ENCODE measurements at places on chromosomes 12 and 14.

DNA sequence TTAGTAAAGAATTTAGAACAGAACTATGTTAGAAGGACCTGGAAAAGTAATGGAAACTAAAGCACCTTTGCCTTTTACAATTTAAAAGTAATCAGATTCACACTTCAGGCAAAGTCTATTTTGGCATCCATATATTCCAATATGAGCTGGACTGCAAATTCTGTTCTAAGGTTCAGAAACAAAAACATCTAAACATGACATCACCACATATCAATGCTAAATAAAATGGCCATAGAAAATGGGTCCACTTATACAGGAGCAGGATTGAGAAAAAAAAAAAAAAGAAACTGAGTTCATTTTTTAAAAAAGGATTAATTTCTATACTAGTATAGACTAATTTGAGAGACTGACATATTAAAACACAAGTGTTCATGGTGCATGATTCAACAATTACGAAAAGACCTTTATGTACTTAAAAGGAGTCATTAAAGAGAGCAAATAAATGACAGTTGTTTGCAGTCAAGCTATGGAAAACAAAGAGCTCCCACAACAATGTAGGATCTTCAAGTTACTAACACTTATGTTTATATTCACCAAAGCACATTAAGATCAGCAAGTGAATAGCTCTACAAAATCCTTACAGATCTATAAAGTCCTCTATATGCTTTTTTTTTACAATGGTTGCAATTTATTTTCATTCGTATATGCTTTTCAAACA lies 45.7 kb downstream of the DICER1 start:
- no peak for DNase-seq

DNA sequence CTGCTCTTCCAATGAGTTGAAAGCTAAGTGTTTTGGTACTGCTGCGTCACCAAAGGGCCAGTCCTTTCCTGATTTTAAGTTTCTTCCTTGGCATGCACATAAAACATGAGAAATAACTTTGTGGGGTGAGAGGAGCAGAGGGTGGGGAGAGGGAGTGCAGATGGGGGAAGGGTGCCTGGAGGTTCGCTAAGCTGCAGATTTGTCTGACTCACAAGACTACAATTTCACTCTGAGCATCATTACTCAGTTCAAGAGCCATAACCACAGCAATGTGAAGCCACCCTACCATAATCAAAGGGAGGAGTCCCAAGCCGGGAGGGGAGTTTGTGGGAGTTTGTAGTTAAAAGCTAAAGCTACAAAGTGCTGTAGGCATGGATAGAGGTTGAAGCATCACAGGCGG lies 136.1 kb downstream of the ANO2 start:
- no peak for DNase-seq

GRCh38 chr14:50910495-50911420 lies 33.5 kb downstream of the PYGL start:
- no peak for DNase-seq

DNA sequence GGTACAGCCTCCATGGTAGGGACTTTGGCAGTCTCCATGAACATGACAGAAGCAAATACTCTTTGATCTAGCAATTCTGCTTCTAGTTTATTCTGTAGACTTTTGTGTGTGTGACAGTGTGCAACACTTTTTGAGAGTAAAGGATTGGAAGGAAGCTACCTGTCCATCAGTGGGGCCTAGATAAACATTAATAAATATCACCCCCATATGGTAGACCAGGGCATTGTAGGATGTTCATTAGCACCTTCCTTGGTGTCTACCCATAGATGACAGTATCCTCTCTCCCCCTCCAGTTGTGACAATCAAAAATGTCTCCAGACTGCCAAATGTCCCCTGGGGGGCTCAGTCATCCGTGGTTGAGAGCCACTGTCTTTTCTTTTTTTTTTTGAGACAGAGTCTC lies 10.8 kb downstream of the SNRNP35 start:
- DNase-seq: no peak

DNA sequence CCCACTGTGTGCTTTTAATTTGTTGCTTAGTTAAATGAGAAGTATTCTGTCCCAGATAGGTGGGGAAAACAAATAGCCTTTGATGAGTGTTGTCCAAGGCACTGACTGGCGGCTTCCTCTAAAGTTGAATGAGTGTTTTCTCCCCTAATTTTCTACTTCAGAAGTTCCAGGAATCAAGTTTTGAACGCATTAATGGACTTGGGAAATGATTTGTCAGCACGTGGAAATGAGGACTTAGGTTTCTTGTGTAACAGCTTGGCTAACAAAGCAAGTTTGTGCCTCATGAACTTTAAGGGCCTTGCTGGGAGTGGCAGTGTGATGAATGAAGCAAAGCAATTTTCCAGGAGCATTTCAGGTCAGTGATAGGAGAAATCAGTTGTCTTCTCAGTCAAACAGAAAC lies 56.9 kb downstream of the LIN52 start:
- no peak for DNase-seq

DNA sequence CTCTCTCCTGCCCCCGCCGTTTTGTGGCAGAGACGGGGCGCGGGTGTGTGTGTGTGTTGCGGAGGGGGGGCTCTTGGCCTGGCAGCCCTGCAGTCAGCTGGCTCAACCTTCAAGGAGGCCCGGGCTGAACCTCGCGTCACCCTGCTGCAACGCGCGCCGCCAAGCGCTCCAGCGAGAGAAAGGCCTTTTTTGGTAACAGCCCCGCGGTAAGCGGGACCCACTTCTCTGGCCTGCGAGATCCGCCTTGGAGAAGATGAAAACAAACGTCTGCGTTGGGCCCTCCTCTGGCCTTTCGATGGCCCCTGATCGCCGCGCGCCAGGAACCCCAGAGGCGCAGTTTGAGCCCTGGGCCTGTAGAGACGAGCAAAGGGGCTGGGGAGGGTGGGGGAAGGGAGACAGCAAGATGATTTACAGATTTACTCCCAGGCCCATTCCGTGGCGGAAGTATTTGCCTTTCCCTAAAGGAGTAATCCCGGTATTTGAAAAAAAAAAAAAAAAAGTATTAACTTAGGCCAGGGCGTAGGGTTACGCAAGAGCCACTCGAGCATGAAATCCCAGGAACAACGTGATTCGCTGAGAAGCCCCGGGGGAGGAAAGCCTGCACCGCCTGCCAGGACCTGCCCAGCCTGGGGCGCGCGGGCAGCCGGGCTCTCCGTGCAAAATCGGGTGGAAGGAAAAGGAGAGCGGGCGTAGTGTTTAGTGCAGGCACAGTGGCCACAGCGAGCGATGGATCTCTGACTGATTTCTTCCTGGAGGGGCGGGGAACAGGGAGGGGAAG lies 4.5 kb upstream of the IRF2BPL start:
- peak; percentile 60 for DNase-seq

GRCh38 chr12:51183816-51184215 lies 10.9 kb upstream of the TFCP2 start:
- no peak for DNase-seq

- no peak for DNase-seq
Measured at GRCh38 chr14:88195676-88196075, 127.4 kb downstream of the KCNK10 start.

- DNase-seq: no peak
Measured at GRCh38 chr14:103739466-103739792, 23.8 kb downstream of the ZFYVE21 start.

DNA sequence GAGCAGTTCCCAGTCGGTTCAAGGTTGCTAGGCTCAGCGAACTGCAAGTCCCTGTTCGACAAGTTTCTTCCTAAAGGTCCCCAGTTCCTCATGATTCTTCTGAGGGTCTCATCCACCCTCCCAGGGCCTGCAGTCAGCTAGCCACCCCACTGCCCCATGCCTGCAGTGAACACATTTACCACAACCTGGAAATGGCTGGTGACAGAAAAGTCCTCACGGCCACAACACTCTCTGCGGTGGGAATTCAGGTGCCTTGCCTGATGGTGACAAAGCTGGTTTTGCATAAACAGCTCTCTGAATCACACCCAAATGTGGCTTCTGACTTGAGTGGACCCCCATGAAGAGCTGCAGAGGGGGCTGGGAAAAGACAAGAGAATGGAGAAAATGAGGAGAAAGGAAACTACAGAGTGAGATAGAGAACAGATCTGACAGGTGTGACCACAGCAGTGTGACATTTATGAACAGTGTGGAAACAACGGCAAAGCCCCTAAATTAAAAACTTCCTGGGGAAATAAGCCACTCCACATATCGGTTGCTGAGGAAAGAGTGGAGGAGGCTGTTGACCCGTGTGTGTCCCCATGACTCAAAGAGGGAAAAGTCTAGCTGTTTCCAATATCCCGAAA lies 1.3 kb upstream of the CD27 start:
- no peak for DNase-seq

DNA sequence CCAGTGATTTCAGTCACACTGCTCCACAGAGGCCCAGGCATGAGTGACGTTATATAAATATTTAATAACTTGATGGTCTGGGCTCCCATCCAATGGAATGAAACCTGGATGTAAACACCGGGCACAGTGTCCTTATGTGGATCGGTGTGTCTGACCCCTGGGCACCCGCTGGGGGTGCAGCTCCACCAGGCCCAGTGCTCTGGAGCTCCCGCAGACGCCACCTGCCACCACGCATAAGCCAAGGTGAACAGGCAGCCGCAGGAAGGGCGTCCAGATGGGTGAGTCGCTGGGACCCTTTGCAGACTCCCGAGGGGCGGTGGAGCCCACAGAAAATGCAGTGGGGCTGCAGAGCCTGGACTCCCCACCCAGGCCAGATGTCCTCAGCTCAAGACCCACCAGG lies 121.6 kb downstream of the SCARB1 start:
- no peak for DNase-seq

DNA sequence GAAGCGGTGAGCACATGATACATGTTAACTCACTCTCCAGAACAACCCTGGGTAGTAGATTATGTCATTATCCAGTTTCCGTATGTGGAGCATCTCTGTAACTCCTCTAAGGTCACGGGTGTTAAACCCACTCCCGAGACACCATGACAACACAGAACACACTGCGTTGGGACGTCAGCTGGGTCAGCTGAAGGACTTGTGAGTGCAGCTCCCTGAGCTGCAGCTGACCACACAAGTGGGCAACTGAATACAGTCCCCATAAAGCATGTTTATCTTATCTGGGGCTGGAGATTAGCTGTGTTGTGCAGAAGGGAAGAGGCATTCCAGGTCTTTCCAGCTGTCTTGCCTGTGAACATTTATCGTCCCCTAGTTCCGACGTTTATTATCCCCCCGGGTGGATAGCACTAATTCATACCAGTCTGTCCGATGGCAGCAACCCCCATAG lies 211.5 kb downstream of the CHST11 start:
- DNase-seq: no peak

- peak; percentile 65 for DNase-seq
Measured at GRCh38 chr14:91286530-91286937, 42.0 kb upstream of the GPR68 start.

DNA sequence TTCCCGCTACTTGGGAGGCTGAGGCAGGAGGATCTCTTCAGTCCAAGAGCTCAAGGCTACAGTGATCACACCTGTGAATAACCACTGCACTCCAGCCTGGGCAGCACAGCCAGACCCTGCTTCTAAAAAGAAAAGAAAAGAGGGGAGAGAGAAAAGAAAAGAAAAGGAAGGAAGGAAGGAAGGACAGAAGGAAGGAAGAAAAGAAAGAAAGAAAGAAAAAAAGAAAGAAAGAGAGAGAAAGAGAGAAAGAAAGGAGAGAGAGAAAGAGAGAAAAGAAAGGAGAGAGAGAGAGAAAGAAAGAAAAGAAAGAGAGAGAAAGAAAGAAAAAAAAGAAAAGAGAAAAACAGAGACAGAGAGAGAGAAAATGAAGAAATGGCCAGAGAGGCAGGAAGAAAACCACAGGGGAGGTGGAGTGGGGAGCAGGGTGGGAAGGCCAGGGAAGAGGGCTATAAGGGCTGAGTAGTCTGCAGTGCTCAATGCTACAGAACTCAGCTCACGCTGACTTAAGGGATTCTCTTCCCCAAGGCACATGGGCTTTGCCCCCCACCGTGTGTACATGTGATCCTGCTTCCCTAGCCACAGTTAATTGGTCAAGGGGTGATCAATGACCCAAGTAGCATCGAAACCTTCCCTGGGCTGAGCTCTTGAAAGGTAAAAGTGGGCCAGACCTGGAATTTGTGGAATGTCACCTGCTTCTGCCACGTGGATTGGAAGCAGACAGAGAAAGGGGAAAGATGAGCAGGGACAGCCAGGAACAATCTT lies 90.4 kb upstream of the TMCC3 start:
- DNase-seq: no peak

DNA sequence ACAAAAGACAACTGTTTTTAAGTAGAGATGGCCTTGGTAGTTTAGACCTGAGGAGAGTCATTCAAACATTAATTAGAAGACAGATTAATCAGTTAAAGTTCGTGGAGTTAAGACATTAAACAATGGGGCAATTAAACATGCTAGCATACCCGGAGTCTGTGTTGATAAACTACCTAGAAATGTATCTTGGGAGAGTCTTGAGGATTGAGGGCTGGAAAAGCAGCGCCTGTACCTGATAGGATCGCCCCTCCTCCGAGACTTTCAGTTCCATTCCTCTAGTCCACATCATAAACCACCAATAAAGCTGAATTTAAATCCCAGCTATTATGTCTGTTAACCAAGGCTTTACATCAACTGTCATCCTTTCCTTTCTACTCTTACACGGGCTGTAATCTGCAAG lies 1.0 kb upstream of the KRAS start:
- DNase-seq: no peak

- no peak for DNase-seq
Measured at GRCh38 chr14:102046337-102047278, 40.2 kb downstream of the HSP90AA1 start.

DNA sequence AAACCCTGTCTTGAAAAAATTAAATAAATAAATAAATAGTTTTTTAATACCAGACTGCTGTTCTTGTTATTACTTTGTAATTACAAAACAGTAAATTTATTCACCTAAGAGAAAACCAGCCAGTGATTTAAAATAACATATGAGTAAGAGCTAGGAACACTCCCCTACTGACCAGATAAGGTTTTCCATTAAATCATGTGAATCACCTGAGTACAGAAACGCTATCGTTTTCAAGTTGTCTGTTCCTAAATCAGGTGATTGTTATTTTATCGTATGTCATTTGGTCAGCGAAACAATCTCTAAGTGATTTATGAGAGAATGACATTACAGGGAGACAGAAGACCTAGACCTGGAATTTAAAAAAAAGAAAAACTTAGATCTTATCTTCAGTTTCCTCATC lies 47.3 kb downstream of the RPS29 start:
- DNase-seq: no peak

DNA sequence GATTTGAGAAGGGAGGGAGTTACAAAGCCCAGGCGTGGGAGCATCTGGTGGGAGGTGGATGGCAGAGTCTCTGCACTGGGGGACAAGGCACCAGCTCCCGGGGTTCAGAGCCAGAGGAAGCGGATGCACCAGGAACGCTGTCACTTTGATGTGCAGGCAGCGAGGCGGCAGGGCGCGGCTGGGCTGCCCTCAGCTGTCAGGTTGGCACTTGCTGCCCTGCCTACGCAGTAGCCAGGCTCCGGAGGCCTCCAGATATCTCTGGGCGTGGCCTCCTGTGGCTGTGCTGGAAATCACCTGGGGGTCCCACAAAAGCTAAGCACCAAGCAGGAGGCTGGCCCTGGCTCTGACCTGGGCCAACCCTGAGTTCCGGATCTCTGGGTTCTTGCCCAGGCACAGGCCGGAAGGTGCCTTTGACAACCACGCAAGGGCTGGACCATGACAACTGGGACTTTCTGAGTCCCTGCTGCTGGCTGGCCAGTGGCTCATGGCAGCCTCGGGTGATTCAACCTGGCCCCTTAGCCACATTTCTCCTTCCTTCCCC lies 62.1 kb upstream of the MAP1LC3B2 start:
- DNase-seq: no peak

- DNase-seq: no peak
Measured at GRCh38 chr12:4807813-4808212, 87.6 kb downstream of the GALNT8 start.

GRCh38 chr14:45519766-45520165 lies 266.8 kb upstream of the MIS18BP1 start:
- no peak for DNase-seq

- no peak for DNase-seq
Measured at GRCh38 chr14:30349520-30349919, 209.4 kb upstream of the G2E3 start.
